Non-pigmented ciliary epithelial cell (primary cell): ENCODE measurements at places on chromosomes 2 and 18.

- DNase-seq: no peak
Measured at GRCh38 chr2:224110811-224111210, 71.7 kb upstream of the SERPINE2 start.

DNA sequence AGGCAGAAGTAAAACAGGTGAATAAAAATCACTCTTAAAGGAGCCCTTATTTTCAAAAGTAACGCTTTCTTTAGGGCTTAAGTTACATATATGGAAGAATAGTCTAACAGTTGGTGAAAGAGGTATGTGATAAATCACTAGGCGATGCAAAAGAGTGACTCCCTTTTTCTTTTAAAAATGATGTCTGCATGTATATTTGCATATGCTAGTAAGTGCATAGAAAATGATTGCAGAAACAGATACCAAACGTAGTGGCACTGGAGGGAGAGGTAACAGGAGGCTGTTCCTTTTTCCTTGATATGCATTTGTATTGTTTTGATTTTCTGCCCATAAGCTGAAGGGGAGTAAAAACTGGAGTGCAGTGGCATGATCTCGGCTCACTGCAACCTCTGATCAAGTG lies 158.3 kb downstream of the PRPF40A start:
- no peak for DNase-seq

GRCh38 chr2:25405611-25406295 lies 64.0 kb upstream of the DNMT3A start:
- DNase-seq: no peak

DNA sequence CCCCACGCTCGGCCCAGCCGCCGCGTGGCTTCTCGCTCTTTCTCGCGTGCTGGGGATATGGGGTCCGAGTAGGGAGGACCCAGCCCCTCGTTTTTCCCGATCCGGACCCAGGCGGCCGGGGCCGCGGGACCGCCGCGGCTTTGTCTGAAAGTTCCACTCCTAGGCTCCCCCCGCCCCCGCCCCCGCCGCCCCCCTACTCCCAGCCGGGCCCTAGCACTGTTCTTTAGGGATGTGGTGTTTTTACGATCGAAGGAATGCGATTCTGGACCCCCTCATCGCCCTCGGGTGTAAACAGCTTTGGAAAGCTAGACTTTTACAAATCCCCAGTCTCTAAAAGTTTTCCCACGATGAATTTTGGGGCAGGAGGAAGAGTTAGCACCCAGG lies 819 bp downstream of the TGIF1 start:
- no peak for DNase-seq

DNA sequence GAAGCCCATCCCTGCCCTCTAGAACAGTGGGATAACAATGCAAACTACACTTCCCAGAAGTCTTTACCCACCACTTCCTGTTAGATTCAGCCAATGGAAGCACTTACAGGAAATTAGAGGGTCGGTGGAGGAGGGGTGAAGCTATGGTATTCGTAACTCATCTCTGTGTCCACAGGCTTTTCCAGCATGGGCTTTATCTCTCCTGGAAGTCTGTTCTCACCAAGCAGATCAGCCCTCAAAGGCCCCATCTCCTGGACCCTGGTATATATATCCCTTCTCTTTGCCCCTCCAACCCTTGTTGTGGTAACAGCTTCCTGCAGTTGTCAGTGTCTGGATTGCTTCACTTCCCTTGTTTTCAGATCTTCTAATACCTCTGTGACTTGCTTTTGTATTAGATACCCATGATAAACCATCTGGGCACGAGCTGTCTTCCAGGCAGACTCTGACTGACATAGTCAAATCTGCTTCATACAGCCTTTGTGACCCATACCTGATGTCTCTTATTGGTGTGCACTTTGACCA lies 475.0 kb upstream of the POU3F3 start:
- no peak for DNase-seq

DNA sequence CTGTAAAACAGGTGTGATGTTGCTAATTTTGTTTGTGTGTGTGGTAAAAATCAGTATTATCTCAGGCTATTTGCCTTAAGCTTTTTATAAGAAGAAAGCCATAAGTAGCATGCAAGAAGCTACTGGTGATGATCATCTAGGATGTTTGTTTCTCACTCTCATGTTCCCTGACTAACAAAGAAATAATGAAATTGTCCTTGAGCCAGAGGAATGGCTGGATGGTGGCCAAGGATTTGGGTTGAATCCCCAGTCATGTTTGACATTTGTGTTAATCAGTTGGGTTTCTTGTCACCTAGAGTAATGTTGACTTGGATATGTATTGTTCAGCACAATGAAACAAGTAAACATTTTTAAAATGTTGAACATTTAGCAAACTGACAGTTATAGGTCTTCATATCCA lies 496.8 kb upstream of the ZEB2 start:
- DNase-seq: no peak

- DNase-seq: no peak
Measured at GRCh38 chr2:157367704-157368103, 42.1 kb upstream of the ERMN start.

DNA sequence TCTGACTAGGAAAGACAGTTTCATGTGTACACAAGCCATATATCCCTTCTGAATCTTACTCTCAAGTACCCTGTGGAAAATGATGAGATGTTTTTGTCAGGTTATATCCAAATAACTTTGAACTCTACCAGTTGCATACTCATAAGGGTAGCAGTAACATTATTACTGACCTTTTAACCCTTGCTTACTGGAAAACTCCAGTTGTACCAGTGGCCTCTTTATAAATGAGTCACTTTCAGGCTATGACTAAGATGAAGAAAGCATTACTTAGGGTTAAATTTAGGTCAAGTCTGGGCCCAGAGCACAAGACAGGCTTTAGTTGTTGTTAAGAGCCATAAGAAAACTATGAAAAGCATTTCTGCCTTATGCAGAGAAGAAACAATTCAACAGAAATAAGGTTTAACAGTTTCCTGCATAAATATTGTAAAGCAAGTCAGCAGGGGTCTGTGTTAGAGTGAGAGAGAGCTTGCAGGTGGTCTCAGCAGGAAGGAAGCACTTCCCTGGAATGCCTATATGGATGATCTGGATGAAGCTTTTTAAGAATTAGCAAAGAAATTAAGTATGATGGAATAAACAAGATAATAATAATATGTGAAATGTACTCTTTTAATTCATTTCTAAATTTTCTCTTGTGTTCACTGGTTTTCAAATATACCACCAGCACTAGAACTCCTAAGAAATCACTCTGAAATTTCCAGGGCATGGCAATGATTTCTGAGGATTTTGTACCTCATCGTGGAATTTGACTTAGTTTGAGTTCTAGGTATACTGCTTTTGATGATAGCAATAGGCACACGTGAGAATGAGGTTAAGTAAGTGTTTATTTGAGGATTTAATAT lies 126.6 kb downstream of the UBE2E3 start:
- DNase-seq: peak; percentile 92

DNA sequence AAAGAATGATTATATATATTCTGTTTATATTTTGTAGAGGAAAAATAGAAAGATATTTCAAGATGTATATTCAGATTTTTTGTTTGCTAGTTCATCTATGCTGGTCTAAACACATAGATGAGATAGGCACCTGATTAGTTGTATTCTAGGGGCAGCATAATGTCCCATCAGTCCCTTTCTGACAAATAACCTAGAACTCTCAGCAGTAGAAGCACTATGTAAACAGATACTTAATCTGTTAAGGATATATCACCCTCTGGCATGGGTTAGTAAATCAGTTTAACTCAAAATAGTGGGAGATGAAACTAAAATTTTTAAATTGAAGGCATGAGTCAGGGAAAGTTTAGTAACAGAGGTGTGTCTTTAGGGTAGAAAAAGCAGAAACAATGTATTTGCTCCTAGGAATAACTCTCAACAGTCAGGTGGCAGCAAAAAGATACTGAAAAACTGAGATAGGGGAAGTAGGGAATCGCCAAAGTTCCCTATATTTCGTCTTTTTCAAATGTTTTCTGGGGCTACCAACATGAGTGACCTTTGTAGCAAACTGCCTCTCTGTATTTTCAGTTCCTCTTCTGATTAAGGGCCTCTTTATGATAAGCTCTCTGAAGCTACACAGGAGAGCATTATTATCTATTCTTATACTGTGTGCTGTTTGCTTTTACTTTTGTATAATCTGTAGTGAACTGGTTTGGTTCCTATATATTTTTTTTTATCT lies 5.7 kb downstream of the PPP1R1C start:
- DNase-seq: no peak

- DNase-seq: peak; percentile 83
Measured at GRCh38 chr2:55887901-55888624, 35.5 kb downstream of the EFEMP1 start.

GRCh38 chr2:149564983-149565382 lies 22.6 kb downstream of the MMADHC start:
- no peak for DNase-seq

GRCh38 chr2:224579411-224579810 lies 5.8 kb downstream of the CUL3 start:
- DNase-seq: no peak

DNA sequence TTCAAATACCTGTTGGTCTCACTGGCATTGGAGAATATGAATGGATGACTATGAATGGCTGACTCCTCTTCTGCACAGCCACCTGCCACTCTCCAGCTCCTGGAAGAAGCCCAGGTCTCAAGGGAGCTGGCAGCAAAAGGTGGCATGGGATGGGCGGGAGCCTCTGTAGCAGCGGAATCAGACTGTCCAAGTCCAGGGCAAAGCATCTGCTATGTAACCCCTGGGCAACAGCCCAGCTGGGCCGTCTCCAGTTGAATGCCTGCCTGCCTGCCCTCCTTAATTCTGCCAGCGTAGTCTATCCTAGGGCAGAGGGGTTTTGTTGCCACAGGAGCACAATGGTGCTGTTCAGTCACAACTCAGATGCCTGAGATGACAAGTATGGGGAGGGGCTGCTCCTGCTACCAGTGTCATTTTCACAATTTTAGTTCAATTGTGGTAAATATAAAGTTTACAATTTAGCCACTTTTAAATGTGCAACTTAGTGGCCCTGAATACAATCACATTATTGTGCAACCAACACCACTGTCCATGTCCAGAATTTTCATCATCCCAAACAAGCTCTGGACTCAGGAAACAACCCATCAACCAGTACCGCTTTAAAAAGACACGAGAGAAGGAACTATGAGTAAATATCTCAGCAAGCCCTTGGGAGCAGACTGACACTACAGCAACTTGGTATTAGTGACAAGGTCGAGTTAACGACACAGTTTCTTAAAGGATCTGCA lies 115.2 kb downstream of the MYO5B start:
- DNase-seq: no peak

DNA sequence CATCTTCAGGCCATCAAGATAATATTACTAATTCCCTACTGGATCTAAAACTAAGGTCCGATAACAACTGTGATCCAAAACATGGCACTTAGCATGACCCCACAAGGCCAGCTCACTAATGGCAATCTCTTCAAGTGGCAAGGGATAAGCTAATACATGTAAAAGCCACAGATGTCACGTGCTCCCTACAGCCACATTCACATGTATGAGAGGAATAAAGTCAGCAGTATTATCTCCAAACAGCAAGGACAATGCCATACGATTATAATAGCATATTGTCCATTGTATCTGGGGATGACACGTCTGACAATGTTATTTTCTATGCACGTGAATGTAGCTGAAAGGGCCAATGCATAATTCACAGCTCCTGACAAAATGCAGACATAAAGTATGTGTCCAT lies 56.0 kb downstream of the KLF7 start:
- no peak for DNase-seq

- DNase-seq: no peak
Measured at GRCh38 chr2:204069804-204070203, 133.2 kb downstream of the ICOS start.

- DNase-seq: no peak
Measured at GRCh38 chr2:1517786-1518185, 104.5 kb downstream of the TPO start.

DNA sequence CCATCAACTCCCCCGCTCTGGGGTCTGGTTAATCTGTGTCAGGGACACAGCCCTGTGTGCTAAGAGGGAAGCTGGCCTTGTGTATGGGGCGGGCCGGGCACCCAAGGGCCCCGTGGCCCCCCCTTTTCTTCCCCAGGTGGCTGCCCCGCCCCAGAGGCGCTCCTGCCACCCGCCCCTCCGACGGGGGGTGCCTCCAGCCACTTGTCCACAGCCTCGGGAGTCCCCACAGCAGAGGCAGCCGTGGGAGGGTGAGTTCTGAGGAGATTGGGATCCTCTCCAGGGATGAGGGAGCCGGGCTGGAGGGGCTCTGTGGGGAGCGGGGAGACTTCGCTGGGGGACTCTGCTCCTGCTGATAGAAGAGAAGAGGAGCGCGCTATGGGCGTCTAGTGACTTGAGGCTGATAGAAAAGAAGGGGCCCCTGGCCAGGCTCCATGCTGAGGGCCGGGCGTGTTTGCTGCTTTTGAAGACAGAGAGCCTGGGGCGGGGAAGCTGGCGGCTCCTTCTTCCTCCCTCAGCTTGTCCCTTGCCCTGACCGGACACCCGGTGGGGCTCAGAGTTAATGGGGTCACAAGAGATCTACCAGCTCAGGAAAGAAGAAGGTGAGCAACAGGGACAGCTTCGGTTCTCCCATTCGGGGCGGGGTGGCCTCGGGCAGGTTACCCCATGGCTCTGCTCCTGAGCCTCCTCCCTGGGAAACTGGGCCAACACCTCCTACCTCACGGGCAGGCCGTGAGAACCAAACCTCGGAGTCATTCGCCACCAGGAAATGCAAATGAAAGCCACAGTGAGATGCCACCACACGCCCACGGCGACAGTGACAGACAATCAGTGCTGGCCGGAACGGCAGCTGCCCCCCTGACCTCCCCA lies 89.4 kb upstream of the TAF1B start:
- DNase-seq: no peak

DNA sequence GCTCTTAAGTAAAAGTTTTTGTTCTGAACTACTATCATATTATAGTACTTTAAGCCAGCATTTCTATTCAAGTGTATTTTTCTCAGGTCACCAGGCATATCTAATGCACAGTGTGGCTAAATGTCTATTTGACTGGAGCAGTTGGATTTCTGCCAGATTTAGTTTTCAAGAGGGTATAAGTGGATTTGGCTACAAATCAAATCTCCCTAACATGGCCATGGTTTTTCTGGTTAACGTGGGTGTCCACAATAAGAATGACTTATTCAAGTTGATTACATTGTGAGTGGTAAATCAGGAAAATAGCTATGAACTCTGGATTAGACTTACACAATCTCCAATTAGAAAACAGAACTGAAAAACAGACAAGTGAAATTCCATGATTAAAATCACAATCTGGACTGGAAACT lies 5.7 kb upstream of the CHN1 start:
- DNase-seq: no peak

DNA sequence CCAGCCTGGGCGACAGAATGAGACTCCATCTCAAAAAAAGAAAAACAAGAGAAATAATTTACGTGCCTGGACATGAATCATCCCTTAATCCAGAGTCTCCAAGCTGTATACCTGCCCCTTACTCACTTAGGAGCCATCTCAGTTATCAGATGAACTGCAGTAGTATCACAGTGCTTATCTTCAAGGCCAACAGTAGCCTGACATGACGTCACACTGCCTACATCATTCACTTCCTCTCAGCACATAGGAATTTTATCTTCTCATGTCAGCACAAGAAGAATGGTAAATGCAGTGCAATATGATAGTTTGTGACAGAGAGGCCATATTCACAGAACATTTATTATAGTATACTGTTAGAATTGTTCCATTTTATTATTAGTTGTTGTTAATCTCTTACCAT lies 216.6 kb downstream of the SS18 start:
- no peak for DNase-seq
